ENCODE measurements at places on chromosomes 4 and X.

- DNase-seq = no peak
Measured at GRCh38 chr4:76691807-76692582, 205.9 kb downstream of the SOWAHB start.

DNA sequence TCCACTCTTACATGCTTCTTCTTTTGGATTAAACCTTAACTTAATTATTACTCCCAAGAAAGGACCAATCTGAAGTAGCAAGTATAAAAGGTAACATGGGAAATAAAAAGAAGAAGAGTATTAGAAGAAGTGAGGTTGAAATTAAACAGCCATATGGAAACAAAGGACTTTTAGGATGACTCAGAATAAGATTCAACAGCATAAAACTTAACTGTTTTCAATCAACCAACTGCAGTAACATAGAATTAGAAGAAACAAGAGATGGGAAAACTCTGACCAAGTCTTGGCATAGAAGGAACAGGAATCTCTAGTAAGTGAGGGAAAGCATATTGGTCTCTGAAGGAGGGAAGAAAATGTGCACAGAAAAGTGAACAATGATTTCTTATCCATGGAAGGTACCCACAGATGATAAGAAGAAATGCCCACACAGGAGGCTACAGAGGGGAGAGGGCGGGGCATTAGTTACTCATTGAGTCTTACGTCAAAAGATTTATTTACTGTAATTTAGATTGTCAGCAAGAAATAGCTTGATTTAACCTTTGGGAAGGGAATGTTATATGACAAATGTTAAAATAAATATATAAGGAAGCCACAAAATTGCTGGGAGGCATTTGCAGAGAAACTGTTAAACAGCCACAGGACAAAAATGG is 177.3 kb downstream of the BANK1 start:
- no peak for DNase-seq

DNA sequence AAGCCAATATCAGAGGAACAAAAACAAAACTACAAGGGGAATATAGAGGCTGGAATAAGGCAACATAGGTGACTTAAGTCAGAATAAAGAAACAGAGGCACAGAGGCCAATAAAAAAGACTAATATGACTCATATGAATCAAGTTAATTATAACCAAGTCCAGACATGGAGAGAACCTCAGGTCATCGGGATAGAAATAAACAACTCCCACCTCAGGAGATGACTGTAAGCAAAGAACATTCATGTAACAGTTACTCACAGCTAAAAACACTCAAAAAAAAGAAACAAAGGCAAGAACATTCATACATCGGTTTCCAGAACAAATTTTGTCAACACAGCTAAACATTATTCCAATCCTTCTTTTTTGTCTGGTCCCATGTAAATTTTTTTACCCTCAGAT is 60.3 kb upstream of the RXFP1 start:
- no peak for DNase-seq

DNA sequence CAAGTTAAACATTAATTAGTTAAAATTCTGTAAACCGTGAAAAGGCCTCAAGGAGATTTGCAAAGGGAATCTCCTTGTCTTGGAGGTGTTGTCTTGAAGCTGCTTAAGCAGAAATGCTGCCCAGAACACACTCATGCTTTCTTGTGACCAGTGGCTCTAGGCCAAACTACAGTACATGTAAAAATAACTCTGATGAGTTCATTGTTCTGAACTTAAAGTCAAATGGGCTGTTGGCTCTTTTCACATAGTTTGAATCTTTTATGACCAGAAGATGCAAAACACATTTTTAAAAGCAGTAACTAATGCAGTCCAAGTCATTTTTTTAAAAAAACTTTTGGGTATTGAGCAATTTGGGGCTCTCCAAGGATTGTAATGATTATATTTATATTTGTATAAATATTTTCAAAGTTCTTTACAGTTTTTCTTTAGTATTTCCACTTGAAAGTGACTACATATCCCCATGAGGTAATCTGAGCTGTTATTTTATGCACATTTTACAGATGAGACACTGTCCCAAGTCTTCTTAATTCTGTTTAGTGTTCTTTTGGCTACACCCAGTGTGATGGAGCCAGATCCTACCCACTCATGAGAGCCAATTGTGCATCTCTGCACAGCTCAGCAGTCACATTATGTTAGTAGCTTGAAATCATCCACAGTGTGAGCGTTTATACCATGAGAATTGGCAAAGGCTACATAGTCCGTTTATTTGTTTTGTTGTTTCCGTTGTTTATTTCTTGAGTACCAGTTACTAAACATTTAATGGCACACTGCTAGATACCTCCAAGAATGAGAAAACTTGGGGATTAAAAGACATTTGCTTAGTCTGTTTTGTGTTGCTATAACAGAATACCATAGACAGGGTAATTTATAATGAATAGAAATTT is 112.8 kb upstream of the ATXN3L start:
- no peak for DNase-seq

- DNase-seq = no peak
Measured at GRCh38 chr4:48332661-48333060, 8.7 kb upstream of the SLAIN2 start.

GRCh38 chr4:144648042-144648441 is 2.1 kb downstream of the HHIP start:
- DNase-seq = no peak

DNA sequence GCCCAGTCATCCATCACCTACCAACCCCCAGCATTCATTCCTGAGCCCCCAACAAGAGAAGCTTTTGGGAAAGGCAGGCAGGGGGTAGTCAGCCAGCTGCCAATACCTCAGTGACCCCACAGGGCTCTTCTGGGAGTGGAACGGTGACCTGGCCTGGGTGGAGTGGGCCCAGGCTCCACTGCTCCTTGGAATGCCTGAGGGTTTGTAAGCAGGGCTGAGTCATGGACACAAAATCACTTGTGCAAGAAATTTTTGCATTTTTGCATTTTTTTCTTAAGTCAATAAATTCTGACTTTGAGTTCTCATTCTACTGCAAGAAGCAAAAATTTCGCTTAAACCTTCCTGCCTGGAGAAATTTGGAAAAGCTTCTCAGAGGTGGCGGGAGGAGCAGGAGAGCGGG is 18.5 kb downstream of the SORCS2 start:
- DNase-seq = no peak

DNA sequence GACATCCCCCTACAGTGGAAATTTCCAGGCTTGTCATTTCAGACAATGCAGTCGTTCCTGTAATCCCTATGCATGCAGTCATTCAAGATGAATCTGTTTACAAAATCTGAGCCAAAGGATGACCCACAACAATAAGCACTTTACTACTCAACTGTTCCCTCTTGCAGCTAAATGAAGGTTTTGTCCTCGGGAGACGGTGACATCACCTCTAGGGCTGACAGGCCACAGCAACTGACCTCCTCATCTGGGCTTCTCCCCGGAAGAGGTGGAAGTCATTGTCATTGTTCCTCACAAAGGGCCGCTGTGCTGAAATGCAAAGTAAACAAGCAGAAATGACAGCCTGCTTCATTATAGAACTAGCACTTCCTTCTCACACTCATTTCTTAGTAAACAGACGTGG is 29.2 kb downstream of the CLRN2 start:
- DNase-seq = no peak

DNA sequence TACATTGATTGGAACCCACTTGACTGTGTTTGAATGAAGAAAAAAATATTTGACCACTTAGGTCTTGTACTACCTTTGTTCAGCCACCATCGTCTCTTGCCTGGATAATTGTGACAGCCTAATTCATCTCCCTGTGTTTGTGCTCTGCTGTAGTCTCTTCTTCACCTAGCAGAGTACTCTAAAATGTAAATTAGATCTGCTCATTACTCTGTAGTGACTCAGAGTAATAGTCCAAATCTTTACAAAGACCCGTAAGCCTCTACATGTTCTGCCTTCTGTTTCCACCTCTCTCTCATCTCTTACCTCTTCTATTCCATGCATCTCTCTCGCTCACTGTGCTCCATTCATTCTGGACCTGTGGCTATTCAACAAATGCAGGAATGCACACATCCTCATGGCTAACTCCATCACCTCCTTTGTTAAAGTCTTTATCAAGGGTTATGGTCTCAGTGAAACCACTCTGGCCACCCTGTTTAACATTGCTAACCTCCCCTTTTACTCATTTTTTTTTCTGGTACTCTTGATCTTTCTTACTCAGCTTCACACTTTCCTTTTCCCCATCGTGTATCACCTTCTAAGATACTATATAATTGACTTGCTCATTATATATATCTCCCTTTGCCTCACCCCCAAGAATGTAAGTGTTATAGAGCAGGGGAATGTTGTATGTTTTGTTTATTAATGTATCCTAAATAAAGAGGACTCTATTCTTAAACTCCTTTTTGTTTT is 98.4 kb downstream of the STIM2 start:
- no peak for DNase-seq

DNA sequence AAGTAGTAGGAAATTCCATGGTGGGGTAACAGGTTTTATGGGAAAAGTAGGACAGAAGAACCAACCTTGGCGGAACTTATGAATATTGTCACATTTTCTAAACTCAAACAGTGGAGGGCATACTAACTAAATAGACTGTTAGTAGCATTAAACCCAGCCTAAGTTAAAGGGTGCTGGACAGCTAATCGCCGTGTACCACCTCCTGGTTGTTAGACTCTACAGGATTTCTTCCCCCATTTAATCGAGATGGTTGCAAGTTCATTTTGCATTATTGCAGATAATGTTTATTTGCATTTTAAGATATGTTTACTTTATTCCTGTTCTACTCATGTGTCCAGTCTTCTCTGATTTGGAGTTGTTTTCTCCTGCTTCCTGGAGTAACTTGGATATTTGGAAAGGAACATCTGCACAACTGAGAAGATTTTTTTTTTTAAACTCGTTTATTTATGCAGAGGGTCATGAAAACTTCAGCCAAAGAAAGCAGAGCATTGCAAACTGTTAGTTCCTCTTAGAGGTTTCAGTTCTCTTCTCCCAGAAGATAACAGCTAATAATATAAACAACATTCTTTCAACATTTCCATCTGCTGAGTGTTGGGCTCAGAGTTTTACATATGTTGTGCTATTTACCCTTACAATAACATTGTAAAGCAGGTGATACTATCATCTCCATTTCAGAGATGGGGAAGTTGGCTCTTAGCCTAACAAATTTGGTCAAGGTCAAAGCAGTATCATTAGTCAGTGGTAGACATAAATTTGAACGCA is 51.5 kb upstream of the TBC1D9 start:
- DNase-seq = no peak

DNA sequence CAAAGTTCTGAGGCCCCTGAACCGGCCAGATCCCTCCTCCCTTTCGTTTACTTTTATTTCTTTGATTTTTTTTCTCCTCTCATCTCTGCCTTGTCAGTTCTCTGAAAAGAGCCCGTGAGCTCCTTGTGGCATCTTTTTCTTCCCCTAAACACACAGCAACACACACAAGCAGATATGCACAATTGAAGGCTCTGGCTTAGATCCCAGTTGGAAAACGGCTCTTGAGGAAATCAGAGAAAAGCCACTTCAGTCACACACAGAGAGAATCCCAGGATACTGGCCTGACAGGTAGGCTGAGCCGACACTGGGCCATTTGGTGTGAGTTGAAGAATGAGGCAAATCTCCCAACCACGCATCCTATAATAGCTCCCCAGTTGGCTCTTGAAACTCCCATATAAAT is 12.9 kb downstream of the DIPK2B start:
- no peak for DNase-seq

DNA sequence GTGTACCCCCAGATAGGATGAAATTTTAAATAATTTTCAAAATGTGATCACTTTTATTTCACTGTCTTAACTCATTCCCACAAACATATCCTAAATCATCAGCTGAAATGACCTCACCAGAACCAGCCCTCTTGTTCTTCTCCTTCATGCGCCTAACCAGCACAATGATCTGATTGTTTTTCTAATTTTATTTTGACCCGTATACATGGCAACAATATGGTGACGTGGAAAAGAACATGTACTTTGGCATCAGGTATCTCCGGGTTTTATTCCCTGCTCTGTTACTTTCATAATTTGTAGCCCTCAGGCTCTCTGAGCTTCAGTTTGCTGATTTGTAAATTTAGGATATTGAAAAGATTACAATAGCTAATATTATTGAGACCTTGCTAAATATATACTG is 562.4 kb upstream of the ZFP42 start:
- no peak for DNase-seq

DNA sequence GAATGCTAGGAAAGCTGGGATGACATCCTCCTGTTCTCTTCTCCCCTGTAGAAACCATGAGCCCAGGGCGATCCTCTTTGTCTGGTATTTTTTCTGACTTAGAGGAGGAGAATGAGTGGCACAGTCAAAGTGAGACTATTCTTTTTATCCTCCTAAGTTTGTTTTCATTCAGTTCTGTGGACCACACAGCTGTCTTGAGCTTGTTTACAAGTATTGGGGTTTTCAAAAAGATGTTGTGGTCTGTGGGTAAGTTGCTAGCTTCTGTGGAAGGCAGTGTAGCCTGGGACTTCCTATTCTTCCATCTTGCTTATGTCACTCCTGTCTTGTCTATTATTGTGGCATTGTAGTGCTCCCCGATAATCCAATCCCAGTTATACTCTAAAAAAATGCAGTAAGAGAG is 223.0 kb downstream of the PAPSS1 start:
- DNase-seq = no peak

- DNase-seq = no peak
Measured at GRCh38 chr4:37615720-37616063, 70.5 kb downstream of the RELL1 start.

- no peak for DNase-seq
Measured at GRCh38 chr4:44462259-44462658, 13.7 kb upstream of the KCTD8 start.

GRCh38 chrX:80471582-80471981 is 51.3 kb downstream of the TENT5D start:
- DNase-seq = no peak

DNA sequence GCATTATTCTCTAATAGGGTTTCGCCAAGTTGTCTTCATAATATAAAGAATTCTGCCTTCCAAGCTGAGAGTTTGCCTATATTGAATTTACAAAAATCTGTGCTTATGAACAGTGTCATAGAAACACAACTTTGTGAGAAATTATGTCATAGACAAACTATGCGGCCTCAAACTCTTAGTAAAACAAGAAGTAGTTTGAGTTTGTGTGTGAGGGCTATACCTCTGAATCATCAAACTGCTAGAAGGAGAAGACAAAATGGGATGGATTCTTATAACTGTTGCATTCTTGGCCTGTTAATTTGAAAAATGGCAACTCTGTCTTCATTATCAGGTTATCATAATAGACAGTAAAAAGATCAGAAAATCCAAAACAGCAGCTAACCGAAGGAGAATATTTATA is 46.1 kb upstream of the NAP1L5 start:
- no peak for DNase-seq

- no peak for DNase-seq
Measured at GRCh38 chrX:70398899-70399298, 24.2 kb upstream of the GDPD2 start.

DNA sequence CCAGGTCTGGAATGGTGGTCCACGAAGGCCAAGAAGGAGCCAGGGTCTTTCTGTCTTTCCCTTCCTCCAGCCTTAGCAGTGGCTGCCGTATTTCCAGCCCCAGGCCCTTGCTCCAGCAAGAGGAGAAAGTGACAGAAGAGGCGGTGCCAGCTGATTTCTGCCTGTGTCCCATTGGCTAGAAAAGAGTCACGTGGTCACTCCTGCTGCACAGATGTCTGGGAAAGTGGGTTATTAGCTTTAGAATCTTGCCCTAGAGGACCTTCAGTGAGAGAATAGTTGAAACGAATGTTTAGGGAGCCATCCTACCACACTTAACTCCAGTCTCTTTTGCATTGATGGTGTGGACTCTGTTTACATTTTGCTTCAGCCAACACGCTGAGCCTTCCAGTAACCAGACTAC is 99.3 kb upstream of the BCOR start:
- DNase-seq = no peak

GRCh38 chrX:101407167-101407747 is 468 bp downstream of the GLA start:
- no peak for DNase-seq

- DNase-seq = no peak
Measured at GRCh38 chr4:39970671-39971640, 6.8 kb downstream of the PDS5A start.
